Forelimb muscle (tissue), 1 donor: ENCODE measurements at places on chromosomes 6 and 20.
A peak's percentile ranks its signal among the peaks of the same experiment; 100 is the strongest.

DNA sequence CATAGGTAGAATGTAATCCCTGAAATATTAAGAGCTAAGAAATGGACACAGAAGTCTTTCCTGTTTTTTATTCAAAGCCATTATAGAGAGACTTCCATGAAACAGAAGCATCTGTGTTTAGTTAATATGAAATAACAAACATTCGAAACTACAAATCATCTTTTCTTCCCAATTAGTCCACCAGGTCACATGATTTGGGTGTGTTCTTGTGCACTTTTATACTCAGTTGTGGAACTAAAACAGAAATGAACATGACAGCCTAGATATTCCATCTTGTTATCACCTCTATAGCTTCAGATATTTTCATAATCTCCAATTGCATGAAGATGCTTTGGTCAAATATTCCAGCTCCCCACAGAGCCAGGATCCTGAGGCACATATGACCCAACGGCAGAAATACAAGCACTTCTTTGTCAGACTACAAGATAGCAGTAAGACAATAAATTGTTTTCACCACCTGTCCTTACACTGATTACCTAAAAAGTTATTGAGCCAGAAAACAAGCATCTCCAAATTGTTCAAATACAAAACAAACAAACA is 116.8 kb upstream of the BEND6 start:
- DNase-seq = no peak

DNA sequence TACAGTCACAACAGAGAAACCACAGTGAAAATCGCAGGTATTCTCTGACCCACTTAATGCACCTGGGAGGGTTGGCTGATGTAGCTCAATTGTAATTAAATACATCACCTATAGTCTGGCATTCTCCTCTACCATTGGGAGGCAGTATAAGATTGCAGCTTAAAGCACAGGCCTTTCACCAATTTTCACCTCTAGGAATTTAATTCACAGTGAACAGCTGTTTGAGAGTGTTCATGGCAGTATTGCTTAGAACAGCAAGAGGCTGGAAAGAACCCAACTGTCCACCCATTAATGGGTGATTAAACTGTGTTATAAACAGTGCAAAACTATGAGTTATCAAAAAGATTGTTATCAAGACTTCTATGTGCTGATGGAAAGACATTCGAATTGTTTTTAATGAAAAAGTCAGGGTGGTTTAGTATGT is 2.0 kb downstream of the EDEM2 start:
- no peak for DNase-seq

- DNase-seq = no peak
Measured at GRCh38 chr6:129866256-129866655, 5.1 kb upstream of the TMEM244 start.

GRCh38 chr6:44667226-44667625 is 279.7 kb downstream of the CDC5L start:
- DNase-seq = no peak

DNA sequence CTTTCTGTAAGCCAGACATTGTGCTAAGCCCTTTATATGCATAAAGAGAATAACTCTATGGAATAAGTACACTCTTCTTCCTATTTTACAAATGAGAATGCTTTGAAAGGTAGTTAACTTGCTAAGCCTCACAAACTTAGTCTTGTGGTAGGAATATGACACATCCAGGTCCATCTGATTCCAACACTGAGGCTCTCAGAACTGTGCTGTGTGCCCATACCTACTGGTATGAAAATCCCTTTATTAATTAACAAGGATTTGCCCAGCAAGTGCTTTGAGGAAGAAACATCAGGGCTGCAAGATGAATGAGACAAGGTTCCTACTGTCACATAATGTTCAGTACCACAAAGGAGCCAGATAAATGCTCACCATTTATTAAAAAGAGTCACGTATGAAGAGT is 122.6 kb downstream of the TNFRSF21 start:
- DNase-seq = no peak

DNA sequence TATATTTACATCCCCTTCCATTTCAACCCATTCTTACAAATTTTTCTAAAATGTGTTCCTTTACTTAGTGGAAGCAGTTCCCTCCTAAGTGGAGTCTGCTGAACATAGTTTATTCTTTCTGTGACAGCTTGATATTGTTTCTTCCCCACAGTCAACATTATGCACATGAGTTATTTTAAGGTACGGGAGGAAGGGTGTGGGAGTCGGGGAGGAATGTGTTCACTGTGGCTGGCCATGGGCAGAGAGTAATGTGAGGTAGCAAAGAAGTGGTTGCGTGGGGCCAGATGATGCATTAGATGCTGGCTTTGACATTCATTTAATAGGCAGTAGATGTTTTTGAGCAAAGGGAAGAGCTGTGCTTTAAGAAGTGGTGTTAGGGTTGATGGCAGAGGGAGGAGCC is 98.5 kb downstream of the ARMC2 start:
- no peak for DNase-seq

DNA sequence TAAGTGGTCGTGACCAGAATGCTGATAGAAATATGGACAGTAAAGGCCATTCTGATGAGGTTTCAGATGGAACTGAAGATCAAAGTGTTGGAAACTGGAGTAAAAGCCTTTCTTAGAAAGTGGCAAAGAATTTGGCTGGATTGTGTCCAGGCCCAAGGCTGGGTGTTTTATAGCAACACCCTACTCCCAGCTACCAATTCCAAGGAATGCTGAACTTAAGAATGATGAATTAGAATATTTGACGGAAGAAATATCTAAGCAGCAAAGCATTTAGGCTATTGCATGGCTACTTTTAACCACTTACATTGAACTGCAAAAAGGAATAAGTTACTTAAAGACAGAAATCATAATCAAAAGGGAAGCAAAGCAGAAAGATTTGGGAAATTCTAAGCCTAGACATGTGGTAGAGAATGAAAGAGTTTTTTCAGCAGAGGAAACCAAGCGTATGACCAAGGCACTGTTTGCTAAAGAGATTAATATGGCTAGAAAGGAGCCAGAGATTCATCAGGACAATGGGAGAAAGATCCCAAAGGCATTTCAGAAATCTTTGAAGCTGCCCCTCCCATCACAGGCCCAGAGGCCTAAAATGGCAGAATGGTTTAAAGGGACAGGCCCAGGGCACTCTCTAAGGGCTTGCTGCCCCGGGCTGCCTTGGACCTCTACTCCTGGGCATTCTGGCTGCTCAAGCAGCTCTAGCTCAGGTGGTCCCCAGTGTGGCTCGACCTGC is 25.8 kb downstream of the SDHAF4 start:
- no peak for DNase-seq

DNA sequence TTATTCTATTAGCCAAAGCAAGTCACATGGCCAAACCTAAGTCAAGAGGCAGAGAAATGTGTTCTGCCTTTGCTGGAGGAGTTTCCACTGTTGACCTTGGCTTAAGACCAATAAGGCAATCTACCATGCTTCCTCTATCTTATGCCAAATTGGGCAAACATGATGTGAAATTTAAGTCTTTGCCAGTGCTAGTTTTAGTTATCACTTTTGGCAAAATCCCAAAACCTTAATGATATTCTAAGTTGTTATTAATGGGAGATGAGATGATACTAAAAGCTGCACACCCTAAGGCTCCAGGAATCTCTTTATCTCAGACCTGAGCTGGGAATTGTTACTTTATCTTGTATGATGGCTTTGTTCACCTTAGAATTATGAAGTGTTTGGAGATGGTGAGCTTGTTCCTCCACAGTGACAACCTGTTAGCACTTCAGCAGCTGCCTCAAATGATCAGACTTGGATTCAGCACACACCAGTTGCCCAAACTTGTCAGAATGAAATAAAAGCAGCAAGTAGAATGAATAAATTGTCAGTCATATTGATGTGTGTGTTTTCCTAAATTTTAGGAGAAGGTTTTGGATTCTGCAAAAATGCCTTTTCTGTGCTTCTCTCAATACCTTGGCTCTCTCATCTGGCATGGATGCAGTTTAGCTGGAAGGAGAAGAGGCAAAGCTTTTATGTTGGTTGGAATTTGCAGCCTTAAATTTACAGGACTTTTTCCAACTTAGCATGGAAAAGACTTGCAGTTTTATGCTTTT is 49.3 kb downstream of the RIN2 start:
- peak; percentile 34 for DNase-seq

DNA sequence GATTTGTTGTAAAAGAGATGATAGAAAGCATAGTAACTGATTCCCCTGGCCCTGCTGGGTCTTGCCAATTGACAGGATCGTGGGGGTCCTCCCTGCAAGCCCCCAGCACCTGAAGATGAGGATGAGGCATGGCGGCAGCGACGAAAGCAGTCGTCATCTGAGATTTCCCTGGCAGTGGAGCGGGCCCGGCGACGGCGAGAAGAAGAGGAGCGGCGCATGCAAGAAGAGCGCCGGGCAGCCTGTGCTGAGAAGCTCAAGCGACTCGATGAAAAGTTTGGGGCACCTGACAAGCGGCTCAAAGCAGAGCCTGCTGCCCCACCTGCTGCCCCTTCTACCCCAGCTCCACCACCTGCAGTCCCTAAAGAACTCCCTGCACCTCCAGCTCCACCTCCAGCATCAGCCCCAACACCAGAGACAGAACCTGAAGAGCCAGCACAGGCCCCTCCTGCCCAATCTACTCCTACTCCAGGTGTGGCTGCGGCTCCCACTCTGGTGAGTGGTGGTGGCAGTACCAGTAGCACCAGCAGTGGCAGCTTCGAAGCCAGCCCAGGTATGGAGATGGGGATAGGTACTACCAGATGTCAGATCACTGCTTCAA is 7.3 kb downstream of the PRRC2A start:
- no peak for DNase-seq
